SJSA1 (cell line): ENCODE measurements at places on chromosomes 2 and 18. TPM values are rescaled to one million over a fixed set of nuclear protein-coding genes. Genes with fewer than 3 reads are reported as not detected.

LRRTM1 gene
- not detected in 2 replicates for total RNA-seq

SOX11 gene
- total RNA-seq: 0.05 TPM in 1 of 2 replicates, not detected in the other

SNORC gene
- 0.22 and 0.32 TPM in 2 replicates for total RNA-seq

SOWAHC gene
- total RNA-seq: 11.7 and 18.5 TPM in 2 replicates

SERPINB7 gene
- 5.8 and 8.5 TPM in 2 replicates for total RNA-seq

- DNase-seq: no peak
Measured at GRCh38 chr2:205571360-205571959, 110.8 kb upstream of the NRP2 start.

- no peak for DNase-seq
Measured at GRCh38 chr2:226746196-226746800, 53.3 kb downstream of the IRS1 start.

DNA sequence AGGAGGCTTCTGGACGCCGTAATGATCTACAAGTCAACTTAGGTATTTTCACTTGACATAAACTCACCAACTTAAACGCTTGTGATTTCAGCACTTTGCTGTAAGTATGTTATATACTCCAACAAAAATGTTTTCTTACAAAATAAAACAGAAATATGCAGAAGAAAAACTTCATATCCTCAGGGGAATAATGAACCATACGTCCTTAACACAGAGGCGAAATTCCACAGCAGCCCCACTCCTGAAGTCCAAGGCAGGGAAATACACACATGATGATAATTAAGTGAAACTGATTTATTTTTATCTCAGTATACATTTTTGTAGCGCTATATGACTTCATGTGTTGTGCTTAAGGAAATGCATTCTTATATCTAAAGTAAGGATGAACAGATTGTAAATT, 335.4 kb upstream of the VWC2L start:
- no peak for DNase-seq

DNA sequence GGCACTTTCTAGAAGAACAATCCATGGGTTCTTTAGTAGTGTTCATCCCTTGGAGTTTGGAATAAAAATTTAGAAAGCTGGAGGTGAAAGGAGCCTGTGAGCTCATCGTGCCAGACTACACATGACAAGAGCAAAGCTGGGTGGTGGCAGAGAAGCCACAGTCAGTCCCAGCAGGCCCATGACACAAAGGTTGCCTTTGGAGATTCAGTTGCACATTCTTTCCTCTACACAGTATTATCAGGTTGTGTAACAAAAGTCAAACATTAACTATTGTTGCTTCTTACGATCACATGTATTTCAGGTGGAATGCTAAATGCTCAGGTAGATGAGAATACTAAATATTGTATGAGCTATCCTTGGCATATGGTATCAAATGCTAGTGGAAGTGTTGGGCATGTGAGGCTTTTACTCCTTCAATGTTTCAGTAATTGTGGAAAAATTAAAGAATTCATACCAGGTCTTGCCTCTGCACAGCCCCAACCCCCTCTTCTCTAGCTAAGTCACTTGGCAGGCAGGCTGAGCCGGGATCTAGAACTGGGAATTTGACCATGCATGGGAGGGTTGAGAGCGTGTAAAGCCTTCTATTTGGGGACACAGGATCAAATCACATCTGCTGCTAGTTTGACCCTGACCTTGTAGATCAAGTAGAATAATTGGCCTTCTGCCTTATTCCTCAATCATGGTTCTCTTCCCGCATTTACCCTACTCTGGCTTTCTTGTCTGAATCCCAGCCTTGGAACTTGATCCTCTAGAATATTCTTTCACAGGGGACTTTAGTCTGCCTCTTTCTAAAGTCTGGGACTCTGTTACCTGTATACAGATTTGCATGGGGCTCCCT, 230.9 kb downstream of the GCA start:
- DNase-seq: no peak

DNA sequence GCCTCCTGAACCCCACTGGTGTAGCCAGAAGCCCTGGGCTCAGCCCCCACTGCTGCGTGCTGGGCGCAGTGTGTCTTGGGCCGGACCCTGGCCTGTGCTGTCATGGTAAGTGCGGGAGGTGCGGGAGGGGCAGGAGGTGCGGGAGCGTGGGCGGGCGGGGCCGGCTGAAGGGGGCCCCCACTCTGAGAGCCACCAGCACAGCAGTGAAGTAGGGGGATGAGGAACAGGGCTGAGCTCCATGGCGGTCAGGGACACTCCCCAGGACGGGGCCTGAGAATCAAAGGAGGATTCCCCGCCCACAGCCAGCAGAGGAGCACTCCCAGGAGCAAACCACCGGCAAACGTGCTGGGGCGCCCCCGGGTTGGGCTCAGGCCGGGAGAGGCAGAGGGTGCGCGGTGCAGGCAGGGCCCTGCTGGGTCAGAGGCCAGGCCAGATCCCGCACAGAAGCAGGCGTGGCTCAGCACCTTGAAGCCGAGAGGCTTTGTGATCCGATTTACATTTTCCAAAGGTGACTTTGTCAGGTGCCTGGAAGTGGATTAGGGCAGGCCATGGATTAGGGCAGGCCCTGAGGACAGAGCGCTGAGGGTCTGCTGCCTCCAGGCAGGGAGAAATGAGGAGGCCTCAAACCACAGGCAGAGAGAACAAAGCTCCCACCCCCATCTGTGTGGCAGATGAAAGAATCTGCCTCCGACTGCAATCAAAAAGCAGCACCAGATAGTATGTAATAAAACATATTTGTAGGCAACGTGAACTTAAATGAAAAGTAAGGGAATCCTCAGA, 152.0 kb upstream of the RAB6C start:
- DNase-seq: no peak

- no peak for DNase-seq
Measured at GRCh38 chr18:47935321-47936055, 5.0 kb upstream of the SMAD2 start.

DNA sequence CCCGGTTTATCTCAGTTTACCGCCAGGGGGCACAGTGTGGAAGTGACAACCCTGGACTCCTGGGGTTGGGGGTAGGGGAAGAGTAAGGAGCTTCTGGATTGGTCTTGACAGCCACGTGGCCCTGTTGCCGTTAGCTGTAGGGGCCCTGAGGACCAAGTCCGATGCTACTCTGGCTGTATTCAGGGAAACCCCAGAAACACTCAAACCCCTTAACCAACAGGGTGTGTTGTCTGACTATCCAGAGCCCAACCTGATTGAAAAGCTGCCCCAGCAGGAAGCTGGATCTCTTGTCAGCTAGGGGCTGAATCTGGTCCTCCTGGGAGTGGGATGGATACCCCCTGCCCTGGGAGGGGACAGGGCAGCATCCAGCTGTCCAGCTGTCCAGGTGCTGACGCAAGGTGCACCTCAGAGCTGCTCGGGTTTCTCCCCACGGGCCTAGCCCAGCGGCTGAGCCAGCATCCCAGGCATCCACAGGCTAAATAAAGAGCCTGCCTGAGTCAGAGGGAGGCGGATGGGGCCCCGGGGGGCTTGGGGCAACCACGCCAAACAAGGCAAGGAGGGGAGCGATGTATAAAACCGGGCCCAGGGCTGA, 3.1 kb upstream of the GMPPA start:
- DNase-seq: peak; percentile 45
